ENCODE measurements at places on chromosomes 7 and 10.

- no peak for DNase-seq
These were observed 472 bp downstream of the SFRP4 start for GRCh38 chr7:37916017-37916672.

GRCh38 chr10:43595739-43596298, 10.4 kb upstream of the ZNF485 start:
- no peak for DNase-seq

GRCh38 chr10:81026591-81026990, 488.9 kb downstream of the SH2D4B start:
- DNase-seq: no peak

DNA sequence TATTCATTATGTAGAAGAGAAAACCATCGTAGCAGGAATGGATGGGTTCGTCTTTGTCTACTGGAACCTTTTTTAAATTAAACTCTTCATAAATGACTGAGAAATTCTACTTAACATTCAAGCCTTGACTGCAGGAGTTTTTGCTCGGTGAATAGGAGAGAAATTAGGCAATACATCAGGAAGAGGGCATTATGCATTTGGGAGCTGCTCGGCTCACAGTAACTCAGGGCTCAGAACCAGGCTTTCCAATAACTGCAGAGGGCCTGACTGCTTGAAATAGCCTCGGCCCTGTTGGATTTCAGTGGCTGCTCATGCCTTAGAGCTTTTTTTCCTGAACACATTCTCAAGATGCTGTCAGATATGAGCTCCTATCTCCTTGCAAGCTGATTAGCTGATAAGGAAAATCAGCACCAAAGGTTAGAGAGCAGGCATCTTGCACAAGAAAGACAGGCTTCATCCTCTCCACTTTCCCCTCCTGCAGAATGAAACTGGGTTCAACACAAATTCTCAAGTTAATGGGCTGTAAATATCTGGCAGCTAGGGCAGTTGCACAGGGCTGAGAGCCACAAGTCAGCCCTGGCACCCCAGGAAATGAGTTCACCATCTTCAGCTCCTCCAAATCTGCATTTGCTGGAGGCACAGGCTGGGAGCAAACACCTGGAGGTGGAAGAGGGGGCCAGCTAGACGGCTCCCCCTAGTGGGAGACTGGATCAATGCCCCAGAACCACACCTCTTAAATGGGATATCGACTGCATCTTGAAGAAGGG, 24.3 kb downstream of the TECTB start:
- no peak for DNase-seq

DNA sequence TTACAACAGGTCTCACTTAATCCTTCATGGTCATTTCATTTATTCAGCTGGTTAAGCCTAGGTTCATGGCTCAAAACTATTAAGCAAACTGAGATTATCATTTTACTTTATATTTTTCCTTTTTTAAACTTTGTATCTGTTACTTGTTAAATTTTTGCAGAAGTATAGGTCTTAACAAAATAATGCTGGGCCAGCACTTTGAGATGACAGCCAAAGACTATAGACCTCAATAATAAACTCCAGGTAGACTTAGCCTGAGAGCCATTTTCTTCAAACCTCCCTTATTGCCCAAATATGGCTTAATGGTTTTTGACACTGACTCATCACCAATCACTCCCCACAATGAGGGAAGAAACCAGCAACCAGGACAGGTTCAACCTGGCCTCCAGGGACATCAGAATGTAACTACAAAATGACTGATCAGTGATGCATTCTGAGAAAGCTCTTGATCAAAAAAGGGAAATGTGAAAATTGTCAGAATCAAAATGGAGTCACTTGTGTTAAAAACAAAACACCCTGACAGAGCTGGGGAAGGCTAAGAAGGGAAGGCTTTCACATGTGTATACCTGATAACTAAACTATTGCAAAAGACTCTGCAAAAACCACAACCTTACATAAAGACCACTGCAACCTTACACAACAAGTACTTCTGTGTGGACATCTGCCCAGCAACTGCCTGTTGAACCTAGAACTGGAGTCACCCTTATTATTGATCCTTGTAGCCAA, 2.1 kb upstream of the CCDC126 start:
- DNase-seq: no peak
